Tibial nerve (tissue), 4 donors: ENCODE measurements at places on chromosomes 4 and X. TPM values are rescaled to one million over a fixed set of nuclear protein-coding genes. Genes with fewer than 3 reads are reported as not detected.

GRCh38 chrX:11273544-11273943 lies 19.7 kb upstream of the AMELX start:
- DNase-seq, result no peak
- H3K27me3 ChIP-seq, result no peaks in the 10 kb centered on the region
- no peak overlapping the region for H3K4me3 ChIP-seq
- no peak overlapping the region for H3K27ac ChIP-seq

DNA sequence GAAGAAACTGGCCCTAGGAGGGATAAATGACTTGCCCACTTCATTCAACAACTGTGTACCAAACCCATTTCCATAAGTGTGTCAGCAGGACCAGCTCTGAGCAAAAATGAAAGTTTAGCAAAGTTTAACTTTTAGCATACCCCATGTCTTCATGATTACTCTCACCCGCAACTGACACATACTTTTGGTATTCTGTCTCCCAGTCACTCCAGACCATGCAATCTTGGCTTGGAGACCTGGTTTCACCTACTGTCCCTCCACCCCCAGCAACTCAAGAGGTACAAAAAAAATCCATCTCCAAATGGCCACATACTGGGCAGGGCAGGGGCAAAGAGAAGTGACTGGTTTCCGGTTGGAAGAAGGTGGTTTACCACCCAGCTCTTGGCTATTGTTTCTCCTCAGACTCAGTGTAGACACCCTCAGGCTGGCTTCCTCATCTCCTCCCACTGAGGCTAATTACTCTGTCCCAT lies 79.8 kb downstream of the RLIM start:
- no peaks in the 10 kb centered on the region for H3K4me1 ChIP-seq
- H3K27ac ChIP-seq, result no peak overlapping the region
- H3K27me3 ChIP-seq, result peaks cover 20% of the 10 kb centered on the region

DNA sequence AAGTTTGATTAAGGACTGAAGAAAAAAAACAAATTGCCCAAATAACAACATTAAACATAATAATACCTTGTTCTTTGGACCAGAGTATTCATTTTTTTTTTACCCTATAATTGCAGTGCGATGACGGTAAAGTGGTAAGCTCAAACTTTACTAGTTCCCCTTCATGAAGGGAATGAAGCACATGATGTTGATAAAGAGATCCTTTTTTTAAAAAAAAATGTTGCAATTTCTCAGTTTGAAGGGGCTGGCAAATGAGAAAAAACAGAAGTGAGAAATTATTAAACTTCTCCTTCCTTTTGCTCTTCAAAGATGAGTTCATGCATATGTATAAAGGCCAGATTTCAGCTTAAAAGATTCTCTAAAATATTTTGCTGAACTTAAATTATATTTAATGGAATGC lies 231.7 kb downstream of the C4orf33 start:
- H3K36me3 ChIP-seq, result no peaks in the 10 kb centered on the region
- no peak overlapping the region for H3K4me3 ChIP-seq
- H3K27me3 ChIP-seq, result no peaks in the 10 kb centered on the region
- DNase-seq, result no peak

GRCh38 chr4:189128341-189128740 lies 812.3 kb upstream of the FRG1 start:
- no peaks in the 10 kb centered on the region for H3K36me3 ChIP-seq
- no peaks in the 10 kb centered on the region for H3K4me1 ChIP-seq
- H3K27ac ChIP-seq, result no peak overlapping the region
- no peak overlapping the region for H3K4me3 ChIP-seq
- no peaks in the 10 kb centered on the region for H3K27me3 ChIP-seq
- DNase-seq, result no peak

GRCh38 chr4:111961809-111962208 lies 183.4 kb upstream of the FAM241A start:
- no peak overlapping the region for H3K4me3 ChIP-seq
- no peaks in the 10 kb centered on the region for H3K36me3 ChIP-seq
- DNase-seq, result no peak
- H3K27me3 ChIP-seq, result no peaks in the 10 kb centered on the region
- no peak overlapping the region for H3K27ac ChIP-seq

GRCh38 chrX:63128509-63128908 lies 222.6 kb downstream of the SPIN4 start:
- H3K27ac ChIP-seq, result no peak overlapping the region
- H3K4me3 ChIP-seq, result no peak overlapping the region

GRCh38 chrX:56974408-56974807 lies 20.9 kb downstream of the SPIN3 start:
- no peaks in the 10 kb centered on the region for H3K4me1 ChIP-seq
- DNase-seq, result no peak
- no peaks in the 10 kb centered on the region for H3K36me3 ChIP-seq

Gene APELA
- not detected for total RNA-seq

Gene SLITRK4
- total RNA-seq, result 2.7 TPM

Gene CFAP99
- not detected for total RNA-seq

Gene NUDT10
- 0.98 TPM for total RNA-seq
